ENCODE measurements at places on chromosomes 6 and 20. TPM values are rescaled to one million over a fixed set of nuclear protein-coding genes. Genes with fewer than 3 reads are reported as not detected.

F13A1 gene
- 0.12 TPM for total RNA-seq

PI16 gene
- total RNA-seq = 0.16 TPM

OOEP gene
- total RNA-seq = 0.16 TPM

NOTCH4 gene
- total RNA-seq = 0.12 TPM

CRISP3 gene
- total RNA-seq = not detected

SPINT3 gene
- not detected for total RNA-seq

TULP4 gene
- 110 TPM for total RNA-seq

Measured in hair follicle dermal papilla cell (primary cell).